ENCODE measurements at places on chromosomes 2 and 18. TPM values are rescaled to one million over a fixed set of nuclear protein-coding genes. Genes with fewer than 3 reads are reported as not detected.

GRCh38 chr18:63409301-63409700, 13.0 kb downstream of the VPS4B start:
- DNase-seq: no peak

DNA sequence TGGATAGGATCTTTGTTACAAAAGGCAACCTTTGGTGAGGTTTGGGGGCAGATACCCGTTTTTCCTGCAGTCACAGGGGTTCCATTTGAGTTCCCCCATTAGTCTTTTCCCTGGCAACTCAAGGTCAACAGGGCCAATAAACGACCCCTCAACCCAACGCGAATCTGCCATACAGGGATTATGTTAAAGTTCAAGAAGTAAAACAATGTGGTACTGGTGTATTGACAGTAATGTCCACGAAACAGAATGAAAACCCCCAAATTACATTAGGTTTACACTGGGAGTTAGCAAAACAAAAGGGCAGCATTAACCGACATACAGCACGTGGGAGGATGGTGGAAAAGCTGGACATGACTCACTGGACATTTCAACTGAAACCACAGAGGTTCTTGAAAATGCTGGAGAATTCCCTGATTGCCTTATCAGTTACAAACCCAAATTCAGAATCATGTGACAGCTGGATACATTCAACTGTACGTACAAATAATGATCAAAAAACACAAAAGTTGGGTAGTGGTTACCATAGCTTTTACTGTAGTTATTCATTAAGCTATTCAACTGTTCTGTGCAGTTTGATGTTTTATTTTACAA, 4.9 kb upstream of the IMP4 start:
- no peak for DNase-seq

GRCh38 chr18:56108478-56109367, 520.7 kb upstream of the TCF4 start:
- no peak for DNase-seq

- DNase-seq: no peak
Observed at GRCh38 chr2:172248381-172248780, 145.7 kb upstream of the DLX2 start.

DNA sequence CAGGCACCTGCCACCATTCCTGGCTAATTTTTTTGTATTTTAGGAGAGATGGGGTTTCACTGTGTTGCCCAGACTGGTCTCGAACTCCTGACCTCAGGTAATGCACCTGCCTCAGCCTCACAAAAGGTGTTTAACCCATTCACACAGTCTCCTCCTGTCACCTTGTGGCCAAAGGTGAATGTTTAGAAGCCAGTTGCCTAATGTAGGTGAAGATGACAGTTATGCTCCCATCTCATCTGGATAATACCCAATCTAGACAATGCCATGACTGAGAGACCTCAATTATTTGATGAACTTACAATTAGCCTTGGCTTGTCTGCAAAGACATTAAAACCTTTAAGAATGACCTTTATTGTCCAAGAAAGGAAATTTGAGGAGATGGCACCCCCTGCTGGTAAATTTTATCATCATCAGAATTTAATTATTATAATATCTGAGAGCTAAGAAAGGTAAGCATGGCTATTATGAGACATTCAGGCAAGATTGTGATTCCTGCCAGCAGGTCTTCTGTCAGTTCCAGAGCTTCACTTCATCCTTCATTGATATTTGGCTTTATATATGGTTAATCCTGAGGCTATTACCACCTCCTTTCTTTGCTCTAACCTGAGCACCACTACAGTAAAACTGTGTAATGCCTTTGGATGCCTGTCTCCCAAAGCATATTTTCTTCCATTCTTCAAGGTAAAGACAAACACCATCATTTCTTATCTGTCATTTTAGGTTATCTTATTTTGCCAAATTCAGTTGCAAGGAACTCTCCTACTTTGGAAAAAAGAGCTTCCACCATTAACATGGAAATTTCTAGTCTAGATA, 117.6 kb downstream of the FAM124B start:
- no peak for DNase-seq

- DNase-seq: no peak
Observed at GRCh38 chr2:99787769-99788382, 298.1 kb upstream of the REV1 start.

DNA sequence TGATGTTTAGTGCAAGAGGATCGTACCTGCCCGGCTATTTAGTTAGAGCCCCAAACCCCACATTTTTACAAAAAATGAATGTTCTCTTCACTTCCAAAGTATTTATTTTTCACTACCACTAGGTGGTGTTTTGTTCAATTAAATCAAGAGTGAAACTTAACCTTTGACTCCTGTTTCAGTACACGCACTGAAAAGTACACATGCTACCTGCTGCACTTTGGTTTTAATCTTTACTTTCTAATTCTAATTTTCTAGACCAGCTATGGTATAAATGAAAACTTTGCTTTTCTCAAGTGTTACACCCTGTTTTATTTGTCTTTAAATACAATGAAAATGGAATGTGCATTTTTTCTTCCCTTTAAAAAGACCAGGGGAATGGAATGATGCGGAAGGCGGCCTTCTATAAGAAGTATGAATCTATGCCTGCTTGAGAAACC, 31.4 kb upstream of the CHN1 start:
- DNase-seq: no peak

DNA sequence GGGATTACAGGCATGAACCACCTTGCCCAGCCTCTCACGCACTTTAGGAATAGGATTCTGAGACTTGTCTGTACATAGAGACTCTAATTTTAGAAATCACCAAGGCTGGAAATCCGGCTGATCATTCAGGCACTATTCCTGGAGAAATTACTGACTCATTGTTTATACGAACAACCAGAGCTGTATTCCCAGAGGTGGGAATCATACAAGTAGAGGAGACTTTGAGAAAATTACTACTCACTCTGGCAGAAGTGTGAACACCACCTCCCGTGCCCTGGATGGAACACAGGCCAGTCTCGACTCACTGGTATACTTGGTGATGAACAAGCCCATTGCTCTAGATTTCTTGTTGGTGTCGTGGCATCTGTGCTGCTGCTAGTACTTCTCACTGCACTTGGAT, 5.8 kb upstream of the ADNP2 start:
- no peak for DNase-seq

DNA sequence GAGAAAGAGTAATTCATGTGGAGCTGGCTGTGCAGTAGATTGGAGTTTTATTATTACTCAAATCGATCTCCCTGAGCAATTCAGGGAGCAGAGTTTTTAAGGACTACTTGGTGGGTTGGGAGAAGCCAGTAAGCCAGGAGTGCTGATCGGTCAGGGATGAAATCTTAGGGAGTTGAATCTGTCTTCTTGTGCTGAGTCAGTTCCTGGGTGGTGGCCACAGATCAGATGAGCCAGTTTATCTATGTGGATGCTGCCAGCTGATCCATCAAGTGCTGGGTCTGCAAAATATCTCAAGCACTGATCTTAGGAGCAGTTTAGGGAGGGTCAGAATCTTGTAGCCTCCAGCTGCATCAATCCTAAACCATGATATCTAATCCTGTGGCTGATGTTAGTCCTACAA, 17.0 kb upstream of the UGT1A8 start:
- DNase-seq: no peak

- DNase-seq: no peak
Observed at GRCh38 chr2:28445448-28446258, 50.2 kb upstream of the PLB1 start.

- no peak for DNase-seq
Observed at GRCh38 chr2:223180463-223180862, 128.5 kb downstream of the KCNE4 start.

DNA sequence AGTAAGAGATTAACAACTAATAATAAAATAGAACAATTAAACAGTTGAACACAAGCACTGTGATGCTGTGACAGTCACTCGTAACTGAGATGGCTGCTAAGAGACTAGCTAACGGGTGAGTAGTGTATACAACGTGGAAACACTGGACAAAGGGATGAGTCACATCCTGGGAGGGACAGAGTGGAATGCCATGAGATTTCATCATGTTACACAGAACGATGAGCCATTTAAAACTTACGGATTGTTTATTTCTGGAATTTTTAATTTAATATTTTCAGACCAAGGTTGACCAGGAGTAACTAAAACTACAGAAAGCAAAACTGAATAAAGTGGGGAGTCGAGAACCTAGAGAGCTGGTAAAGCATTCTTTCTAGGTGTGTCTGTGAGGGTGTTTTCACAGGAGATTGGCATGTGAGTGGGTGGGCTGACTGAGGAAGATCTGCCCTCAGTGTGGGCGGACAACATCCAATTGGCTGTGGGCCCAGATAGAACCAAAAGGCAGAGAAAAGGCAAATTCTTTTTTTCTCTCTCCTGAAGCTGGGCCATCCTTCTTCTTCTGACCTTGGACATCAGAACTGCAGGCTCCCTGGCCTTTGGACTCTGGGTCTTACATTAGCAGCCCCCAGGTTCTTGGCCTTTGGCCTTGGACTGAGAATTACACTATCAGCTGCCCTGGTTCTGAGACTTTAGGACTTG, 14.6 kb downstream of the TMSB10 start:
- DNase-seq: peak; percentile 60

- DNase-seq: no peak
Observed at GRCh38 chr2:135494503-135494902, 36.5 kb downstream of the ZRANB3 start.

DNA sequence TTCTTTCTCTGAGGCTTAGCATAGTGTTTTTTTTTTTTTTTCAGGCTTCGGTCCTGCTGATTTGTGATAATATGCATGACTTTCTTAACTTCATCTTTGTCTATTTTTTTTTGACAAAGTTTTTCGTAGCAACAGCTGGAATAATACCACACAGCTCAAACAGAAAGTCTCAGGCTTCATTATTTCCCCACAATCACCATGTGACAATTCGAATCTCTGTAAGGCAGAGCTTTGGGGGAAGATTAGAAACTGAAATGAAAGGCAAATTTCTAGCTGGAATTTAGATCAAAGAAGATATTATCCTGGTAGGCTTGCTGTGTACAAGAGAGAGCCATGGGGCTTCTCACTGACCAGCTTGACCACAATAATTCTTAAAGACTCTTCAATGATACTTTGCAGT, 12.2 kb upstream of the CD28 start:
- DNase-seq: no peak

- no peak for DNase-seq
Observed at GRCh38 chr2:148484066-148484465, 160.5 kb upstream of the EPC2 start.

DNA sequence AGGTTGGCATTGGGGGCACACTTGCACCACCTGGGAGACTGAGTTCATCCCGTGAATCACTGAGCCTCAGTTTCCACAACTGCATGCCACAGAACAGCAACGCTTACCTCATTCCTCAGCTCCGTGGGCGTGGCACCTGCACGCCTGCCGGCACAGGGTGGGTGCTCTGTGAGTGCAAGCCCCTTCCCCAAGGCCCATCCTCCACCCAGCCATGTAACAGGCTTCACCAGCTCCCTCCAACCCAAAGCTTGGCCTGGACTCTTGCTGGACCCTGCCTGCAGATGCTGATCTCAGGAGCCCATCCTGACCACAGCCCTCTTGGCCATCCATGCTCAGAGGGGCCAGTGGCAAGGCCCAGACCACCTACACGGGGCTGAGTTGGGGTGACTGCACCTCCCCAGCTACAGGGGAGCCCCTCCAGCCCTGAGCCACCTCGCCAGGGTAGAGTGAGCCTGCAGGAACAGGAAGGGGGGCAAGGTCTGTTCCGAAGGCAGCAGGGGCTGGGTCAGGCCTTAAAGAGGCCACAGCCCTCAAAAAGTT, 1.8 kb downstream of the PRLH start:
- DNase-seq: no peak

DNA sequence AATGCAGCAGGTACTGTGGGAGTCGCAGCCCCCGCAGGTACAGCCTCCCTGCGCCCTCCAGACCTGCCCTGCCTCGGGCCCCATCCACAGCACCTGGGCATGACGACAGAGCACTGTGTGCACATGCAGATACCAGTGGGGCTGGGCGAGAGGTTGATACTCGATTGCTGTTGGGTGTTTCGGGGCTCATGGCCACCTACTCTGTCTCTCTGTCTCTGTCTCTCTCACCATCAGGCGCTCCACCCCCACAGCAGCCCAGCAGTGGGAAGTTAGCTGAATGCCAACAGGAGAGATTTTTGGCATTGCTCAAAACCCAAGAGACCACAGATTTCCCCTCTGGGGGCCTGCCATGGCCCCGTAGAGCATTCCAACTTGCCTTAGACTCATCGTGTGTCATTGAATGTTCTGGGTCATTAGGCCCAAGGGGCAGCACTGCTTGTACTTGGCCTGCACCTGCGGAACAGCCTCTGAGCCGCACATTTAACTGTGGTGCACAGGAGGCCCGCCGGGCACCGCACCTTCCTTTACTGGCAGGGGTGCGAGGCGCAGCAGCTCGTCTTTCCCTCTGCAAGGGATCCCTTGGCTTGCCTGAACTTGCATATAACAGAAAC, 18.8 kb downstream of the KCNIP3 start:
- no peak for DNase-seq

DNA sequence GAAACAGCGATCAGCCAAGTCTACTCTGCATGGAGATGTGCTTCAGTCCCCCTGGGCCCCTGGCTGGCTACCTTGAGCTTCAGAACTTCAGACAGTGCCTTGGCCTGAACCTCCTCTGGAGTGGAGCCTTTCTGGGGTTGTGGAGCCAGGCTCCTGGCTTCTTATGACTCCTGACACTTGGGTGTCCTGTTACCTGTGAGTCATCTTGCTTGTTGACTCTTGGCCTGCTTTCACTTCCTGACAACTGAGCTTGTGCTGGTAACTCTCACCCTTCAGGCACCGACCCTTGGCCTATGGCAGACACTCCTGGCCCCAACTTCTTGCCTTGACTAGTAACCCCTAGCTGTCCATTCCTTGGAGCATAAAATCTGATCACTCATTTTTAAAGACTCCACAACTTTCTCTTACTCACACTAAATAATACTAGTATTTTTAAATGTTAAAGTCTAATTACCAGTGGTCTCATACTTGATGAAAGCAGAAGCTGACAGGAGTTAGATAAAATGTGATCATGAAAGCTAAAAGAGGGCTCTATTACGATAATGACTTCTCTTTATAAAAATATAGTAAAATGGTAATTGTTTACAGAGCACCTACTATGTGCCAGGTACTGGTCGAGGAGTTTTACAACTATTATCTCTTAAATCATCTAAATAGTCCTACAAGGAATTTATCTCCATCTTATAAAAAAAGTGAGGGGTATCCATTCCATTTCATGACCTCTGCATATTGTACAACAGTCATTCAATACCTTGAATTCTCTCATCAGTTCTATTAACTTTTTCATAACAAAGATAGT, 46.3 kb upstream of the VIT start:
- no peak for DNase-seq

IGFBP2 gene
- 40.2 TPM for total RNA-seq

BMP10 gene
- not detected for total RNA-seq

LINC00305 gene
- total RNA-seq: not detected

CELF4 gene
- 0.45 TPM for total RNA-seq

RFX8 gene
- total RNA-seq: 6.5 TPM

MROH2A gene
- total RNA-seq: not detected

ALLC gene
- total RNA-seq: 7.6 TPM

CCBE1 gene
- 0.67 TPM for total RNA-seq

FMNL2 gene
- 129 TPM for total RNA-seq

UCN gene
- total RNA-seq: 2.4 TPM

FAM237A gene
- total RNA-seq: not detected

C2orf66 gene
- total RNA-seq: 0.36 TPM

FEV gene
- total RNA-seq: not detected
